Ascending aorta (tissue), 2 donors: ENCODE measurements at places on chromosomes 3 and 15. TPM values are rescaled to one million over a fixed set of nuclear protein-coding genes. Genes with fewer than 3 reads are reported as not detected.

DNA sequence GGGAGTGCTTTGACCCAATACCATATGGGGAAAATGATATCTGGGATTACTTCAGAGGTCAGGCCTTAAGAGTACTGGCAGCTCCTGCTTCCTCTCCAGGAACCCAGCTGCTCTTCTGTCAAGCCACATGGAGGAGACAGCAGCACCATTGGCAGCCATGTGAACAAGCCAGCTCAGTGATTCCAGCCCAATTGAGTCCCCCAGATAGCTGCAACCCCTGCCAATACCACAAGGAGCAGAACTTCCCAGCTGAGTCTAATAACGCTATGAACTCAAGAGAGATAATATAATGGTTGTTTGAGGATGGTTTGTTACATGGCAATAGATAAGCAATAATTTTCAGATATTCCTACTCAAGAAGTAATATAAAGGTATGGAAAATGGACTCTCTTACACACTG lies 126.8 kb upstream of the CPNE4 start:
- no peak overlapping the region for H3K27ac ChIP-seq
- no peaks in the 10 kb centered on the region for H3K36me3 ChIP-seq
- no peak overlapping the region for H3K4me3 ChIP-seq
- H3K4me1 ChIP-seq = no peaks in the 10 kb centered on the region
- no peaks in the 10 kb centered on the region for H3K27me3 ChIP-seq
- no peak for DNase-seq

GRCh38 chr3:184651904-184652303 lies 60.0 kb downstream of the MAGEF1 start:
- H3K27me3 ChIP-seq = no peaks in the 10 kb centered on the region
- H3K27ac ChIP-seq = no peak overlapping the region
- no peaks in the 10 kb centered on the region for H3K36me3 ChIP-seq
- H3K4me3 ChIP-seq = no peak overlapping the region
- DNase-seq = no peak

DNA sequence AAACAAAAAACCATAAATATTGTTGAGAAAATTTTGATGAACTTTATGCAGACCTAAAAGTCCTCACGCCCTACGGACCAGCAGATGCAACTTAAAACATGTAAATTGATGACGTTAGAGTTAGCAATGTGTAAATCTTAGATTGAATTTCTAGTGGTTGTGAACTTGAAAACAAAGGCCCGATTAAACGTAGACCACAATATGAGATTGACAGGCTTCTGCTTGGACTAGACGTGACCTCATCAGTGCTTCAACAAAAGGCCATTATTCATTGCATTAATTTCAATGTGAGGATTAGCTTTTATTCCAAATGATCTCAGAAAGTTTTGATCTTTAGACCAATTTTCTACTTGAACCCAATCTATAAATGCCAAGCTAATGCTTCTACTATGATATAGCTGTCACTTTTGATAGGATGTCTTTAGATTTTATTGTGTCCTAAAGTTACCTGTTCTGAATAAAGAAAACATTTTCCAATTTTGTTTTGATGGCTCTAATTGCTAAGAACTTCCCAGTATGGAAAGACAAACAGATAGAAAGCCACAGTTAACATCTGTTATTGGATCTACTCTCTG lies 55.4 kb upstream of the SPPL2A start:
- no peak overlapping the region for H3K27ac ChIP-seq
- H3K36me3 ChIP-seq = no peaks in the 10 kb centered on the region
- DNase-seq = no peak
- H3K4me1 ChIP-seq = no peaks in the 10 kb centered on the region
- H3K27me3 ChIP-seq = no peaks in the 10 kb centered on the region

- H3K4me3 ChIP-seq = no peak overlapping the region
- no peaks in the 10 kb centered on the region for H3K27me3 ChIP-seq
- DNase-seq = no peak
- H3K27ac ChIP-seq = no peak overlapping the region
These were observed 707.1 kb upstream of the CFAP20DC start for GRCh38 chr3:59756934-59757333.

- no peak overlapping the region for H3K27ac ChIP-seq
- no peaks in the 10 kb centered on the region for H3K36me3 ChIP-seq
- no peak for DNase-seq
These were observed 42.5 kb downstream of the HERC1 start for GRCh38 chr15:63791228-63791627.

DNA sequence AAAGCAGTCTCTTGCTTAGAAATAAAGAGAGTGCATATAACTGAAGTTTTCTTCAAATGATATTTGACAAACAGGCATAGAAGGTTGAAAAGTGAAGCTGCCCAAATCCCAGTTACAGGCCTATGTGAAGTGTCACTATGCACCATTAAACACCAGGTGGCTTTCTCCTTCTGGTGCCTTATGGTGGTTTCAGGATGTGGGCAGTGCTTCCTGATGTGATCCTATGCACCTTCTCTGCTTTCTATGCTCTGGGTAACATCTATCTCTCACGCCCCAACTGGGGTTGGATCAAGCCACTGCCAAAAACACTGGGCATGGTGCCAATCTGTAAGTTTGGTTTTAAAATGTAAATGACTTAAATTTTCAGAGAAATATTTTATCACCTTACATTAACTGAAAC lies 744.7 kb downstream of the TUSC7 start:
- no peaks in the 10 kb centered on the region for H3K36me3 ChIP-seq
- no peak for DNase-seq
- no peaks in the 10 kb centered on the region for H3K27me3 ChIP-seq

DNA sequence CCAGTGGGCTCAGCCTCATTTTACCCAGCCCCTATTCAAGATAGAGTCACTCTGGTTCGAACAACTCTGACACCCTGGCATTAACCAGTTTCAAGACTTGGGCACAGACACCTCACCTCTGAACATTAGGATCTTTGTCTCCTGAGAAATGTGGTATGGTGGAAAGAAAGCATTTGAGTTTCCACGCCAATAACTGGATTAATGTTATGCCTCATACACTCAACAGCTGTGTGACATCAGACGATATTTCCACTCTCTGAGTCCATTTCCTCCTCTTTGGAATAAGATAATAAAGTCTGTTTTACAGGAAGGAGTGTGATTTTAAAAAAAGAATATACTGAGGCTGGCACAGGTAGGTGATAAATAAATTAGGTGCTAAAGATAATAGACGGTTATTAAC lies 121.3 kb upstream of the CHL1 start:
- DNase-seq = no peak
- H3K27ac ChIP-seq = no peak overlapping the region
- no peaks in the 10 kb centered on the region for H3K36me3 ChIP-seq
- no peaks in the 10 kb centered on the region for H3K27me3 ChIP-seq

DNA sequence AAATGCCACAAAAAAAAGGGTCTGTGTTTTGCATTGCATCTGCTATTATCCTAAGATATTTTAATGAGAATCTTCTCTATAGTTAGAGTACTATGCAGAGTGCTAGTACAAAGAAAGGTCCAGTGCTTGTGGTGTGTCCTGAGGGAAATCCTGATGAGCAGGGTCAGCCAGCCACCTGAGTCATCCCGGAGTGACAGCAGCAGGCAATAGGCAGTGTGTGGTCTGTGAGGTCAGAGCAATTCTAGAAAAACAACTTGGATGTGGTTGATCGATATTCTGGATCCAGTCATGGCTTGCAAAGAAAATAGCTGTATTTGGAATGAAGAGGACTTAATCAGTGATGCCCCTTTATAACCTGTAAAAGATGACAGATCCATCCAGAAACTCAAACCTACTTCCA lies 119.2 kb downstream of the CTNNB1 start:
- no peak for DNase-seq
- H3K27me3 ChIP-seq = no peaks in the 10 kb centered on the region
- H3K27ac ChIP-seq = no peak overlapping the region
- H3K4me1 ChIP-seq = no peaks in the 10 kb centered on the region

DNA sequence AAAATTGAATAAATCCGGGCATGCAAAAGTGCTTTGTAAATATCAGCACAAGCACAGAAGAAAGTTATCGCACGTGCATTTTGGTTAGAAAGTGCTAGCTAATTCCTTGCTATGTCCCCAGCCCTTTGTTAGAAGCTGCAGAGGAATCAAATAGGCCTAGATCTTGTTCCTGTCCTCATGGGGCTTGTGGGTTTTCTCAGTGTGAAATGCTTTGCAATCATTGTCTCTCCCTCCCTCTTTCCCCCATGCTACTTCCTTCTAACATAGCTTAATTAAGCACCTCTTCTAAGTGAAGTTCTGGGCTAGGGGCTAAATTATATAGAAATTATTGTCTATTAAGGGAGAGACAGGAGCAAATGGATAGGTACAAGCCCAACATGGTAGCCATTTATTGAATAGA lies 271.7 kb downstream of the RPLP1 start:
- no peak overlapping the region for H3K4me3 ChIP-seq
- DNase-seq = no peak
- H3K4me1 ChIP-seq = no peaks in the 10 kb centered on the region
- no peaks in the 10 kb centered on the region for H3K27me3 ChIP-seq

DNA sequence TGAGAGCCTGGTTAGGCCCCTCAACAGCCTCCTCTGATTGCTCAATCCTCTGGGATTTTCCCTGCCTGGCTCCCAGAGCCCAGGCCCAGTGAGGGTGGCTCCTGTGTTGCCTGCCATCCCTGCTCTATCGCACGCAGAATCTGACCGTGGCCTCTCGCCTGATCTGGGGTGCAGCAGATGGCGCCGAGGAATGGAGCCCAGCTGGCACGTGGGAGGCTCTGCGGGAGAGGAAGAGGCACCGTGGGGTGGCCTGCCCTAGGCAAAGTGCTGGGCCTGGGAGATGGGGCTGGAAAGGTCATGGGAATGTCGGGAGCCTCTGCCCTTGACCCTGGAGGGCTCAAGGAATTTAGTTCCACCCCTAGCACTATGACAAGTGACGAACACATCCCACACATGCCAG lies 10.3 kb downstream of the SV2B start:
- no peak overlapping the region for H3K27ac ChIP-seq
- no peaks in the 10 kb centered on the region for H3K27me3 ChIP-seq
- no peak for DNase-seq
- no peaks in the 10 kb centered on the region for H3K4me1 ChIP-seq
- H3K36me3 ChIP-seq = no peaks in the 10 kb centered on the region

DNA sequence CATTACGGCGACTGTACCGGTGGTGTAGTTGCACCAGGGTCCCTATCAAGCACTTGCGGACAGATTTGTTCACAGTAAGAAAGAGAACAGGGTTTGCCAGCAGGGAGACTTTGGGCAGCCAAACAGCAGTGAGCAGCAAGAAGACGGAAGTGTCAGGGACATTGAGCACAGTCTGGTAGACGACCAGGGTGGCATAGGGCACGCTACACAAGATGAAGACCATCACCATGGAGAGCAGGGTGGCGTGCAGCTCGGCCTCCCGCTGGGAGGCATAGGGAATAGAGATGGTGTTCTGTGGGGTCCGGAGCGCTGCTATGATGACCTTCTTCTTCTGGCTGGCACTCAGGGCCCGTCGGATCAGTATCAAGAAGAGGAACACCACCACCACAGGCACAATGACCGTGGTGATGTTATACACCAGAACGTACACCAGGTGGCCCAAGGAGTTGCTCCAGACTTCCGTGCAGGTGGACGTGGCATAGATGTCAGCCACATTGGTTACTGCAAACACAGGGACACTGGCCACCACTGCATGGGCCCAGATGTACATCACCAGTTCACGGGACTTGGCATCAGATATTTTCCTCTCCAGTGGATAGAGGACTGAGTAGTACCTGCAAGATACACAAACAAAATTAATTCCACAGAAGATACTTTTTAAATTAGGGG lies 19.1 kb upstream of the FSIP1 start:
- H3K4me3 ChIP-seq = no peak overlapping the region
- H3K36me3 ChIP-seq = peaks cover 31% of the 10 kb centered on the region
- H3K27me3 ChIP-seq = no peaks in the 10 kb centered on the region
- H3K27ac ChIP-seq = no peak overlapping the region
- H3K4me1 ChIP-seq = no peaks in the 10 kb centered on the region

DNA sequence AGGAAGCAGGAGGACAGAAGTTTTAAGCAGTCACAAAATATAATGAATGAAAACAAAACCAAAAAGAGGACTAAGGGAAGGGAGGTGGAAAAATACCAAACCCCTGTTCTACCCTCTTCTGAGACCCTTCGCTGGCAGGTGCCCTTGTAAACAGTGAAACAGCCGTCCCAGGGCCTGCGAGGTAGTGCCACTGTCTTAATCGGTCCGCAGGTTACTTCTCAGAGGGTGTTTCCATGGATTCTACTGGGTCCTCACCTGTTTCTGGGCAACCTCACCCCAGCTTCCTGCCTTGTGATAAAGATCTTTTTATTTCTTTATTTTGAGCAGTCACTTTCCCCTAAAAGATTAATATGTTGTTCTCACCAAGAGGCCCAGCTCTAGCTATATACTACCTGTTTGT lies 65.3 kb downstream of the SLC30A4 start:
- H3K27ac ChIP-seq = no peak overlapping the region
- H3K27me3 ChIP-seq = no peaks in the 10 kb centered on the region
- DNase-seq = no peak

DNA sequence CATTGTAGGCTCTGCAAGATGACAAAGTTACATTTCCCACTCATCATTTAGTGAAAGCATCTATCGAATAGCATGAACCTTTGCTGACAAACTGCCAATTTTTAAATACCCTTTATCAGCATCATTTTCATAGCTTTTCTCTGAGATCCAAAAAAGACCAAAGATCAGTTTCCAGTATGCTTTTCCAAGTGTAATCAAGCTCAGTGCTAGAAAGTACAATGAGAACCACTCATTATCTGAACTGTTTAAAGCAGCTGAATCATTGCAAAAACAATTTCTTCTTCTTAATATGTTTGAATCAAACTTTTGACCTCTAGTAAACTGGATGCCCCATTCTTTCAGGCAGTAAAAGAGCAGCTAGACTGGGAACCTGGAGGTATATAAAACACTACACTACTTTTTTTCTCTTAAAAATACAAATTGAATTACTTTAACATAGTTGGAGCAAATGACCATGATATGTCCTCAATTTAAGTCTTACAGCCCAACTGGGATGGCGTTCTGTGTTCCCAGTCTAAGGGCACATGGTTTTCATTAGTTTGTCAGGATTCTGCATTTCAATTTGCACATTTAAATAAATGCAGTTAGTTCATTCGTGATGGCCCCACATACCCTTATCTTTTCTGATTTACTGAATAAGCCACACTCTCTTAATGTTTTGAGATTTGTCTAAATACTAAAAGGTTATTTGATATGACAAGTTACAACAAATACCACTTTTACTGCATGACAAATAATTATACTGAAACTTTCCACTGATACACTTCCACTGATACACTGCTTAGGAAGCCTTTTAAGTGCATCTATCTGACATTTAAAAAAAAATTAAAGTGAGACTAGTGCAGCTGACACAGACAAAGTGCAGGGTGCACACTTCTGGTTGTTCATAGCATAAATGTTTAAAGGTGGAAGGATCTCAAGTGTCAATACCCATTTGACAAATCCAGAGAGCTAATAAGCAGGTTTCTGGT lies 146.0 kb upstream of the FRMD4B start:
- no peaks in the 10 kb centered on the region for H3K36me3 ChIP-seq
- H3K27me3 ChIP-seq = no peaks in the 10 kb centered on the region
- no peak for DNase-seq
- H3K4me3 ChIP-seq = no peak overlapping the region
- H3K4me1 ChIP-seq = no peaks in the 10 kb centered on the region

ROPN1B gene
- total RNA-seq = not detected

CMC1 gene
- total RNA-seq = 68.5 TPM

TOPAZ1 gene
- total RNA-seq = not detected
